ENCODE measurements at places on chromosomes 12 and 14.

DNA sequence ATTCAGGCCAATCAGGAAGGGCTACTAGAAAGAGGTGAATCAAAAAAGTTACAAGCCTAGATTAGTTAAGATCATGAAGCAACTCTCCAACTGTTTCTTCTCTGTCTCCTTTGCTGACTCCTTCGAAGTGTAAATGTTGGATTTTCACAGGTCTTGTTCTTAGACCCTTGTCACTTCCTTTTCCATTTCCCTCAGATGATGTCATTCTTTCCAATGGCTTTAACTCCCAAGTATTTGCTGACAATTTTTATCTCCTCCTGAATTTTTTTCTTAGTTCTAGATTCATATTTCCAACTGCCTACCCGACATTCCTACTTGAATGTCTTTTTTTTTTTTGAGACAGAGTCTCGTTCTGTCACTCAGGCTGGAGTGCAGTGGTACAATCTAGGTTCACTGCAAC, 10.8 kb downstream of the GAS2L3 start:
- DNase-seq, result no peak

GRCh38 chr12:67357376-67358125, 88.4 kb downstream of the CAND1 start:
- no peak for DNase-seq

- DNase-seq, result no peak
Measured at GRCh38 chr12:111471236-111471635, 65.5 kb downstream of the SH2B3 start.

DNA sequence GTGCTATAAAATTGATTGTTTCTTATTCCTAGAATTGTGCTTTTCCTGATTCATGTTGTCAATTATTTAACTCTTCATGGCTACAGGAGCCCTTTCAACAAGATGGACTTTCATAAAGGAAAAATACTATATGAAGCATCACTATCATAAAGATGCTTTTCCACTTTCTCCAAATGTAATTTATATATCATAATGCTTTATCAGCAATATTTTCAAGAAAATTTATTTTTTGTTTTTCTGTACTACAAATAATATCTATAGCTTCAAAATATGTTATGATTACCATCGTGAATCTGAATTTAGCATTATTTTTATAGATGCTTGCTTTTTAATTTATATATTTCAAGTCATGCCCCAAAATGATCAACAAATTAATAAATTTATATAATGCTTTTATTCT, 873.5 kb upstream of the LRFN5 start:
- DNase-seq, result no peak

DNA sequence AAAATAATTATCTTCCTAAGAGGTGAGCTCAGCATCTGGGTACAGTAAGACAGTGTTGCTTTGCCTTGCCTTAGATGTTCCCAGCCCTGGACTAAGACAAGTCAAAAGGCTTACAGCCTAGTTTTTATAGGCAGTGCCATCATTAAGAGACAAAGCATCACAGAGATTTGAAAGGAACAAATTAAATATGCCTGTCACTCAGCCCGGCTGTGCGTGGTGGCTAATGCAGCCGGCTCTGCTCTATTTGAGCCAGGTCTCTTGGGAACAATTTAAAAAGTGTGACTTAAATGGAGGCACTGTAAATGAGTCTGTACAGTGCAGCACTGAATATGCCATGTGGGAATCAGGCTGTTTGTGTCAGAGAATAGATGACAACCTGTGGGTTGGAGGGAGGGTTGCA, 1687.4 kb upstream of the FLRT2 start:
- DNase-seq, result no peak

DNA sequence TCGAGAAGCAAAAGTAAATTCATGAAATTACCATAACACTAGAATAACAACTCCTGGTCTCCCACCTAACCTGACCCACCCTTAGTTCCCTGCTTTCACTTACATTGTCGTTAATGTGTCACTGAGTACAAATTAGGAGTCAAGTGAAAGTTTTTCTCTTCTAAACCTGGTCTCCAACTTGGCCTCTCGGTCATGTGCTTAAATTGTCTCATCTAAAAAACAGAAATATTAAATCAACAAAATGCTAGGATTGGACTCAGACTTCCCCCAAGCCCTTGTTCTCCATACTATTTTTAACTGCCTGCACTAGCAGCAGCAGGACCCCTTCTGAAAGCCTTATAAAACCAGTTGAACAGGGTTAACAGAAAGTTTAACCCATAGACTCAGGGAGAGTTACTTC, 1.8 kb upstream of the BTG1 start:
- no peak for DNase-seq

GRCh38 chr12:66482351-66483203, 180.3 kb downstream of the HELB start:
- DNase-seq, result no peak
